ENCODE measurements at places on chromosomes 6 and 20.
A peak's percentile ranks its signal among the peaks of the same experiment; 100 is the strongest.

DNA sequence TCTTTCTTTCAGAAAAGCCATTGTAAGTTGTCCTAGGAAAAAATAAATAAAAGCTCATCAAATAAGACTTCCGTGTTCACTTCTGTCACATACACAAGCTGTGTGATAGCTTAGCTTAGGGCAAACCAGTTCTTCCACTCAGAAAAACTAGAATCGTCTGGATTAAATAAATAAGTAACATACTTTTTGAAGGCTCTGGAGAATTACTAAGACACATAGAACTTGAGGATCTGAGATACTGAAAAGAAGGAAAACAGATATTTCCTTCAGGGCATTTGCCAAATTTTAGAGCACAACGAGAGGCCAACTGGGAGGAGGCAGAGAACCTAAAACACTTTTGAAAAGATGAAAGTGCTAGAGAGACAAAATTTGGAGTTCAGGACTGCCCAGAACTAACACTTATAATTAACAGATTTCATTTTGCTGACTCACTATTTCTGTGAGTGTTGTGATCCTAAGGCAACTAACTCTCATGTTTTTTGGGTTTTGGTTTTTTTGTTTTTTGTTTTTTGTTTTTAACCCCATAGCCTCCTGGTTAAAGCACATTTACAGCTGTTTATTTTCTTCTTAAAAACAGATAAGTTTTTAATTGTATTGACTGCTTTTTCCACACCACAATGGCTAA lies 38.7 kb upstream of the THEMIS start:
- peak; percentile 54 for DNase-seq

GRCh38 chr6:617456-618100 lies 39.3 kb downstream of the HUS1B start:
- DNase-seq, result no peak

GRCh38 chr20:9028419-9028818 lies 40.5 kb upstream of the PLCB4 start:
- DNase-seq, result no peak

- DNase-seq, result peak; percentile 28
Measured at GRCh38 chr20:21182832-21183563, 57.1 kb downstream of the KIZ start.

- no peak for DNase-seq
Measured at GRCh38 chr20:56423886-56424285, 11.8 kb downstream of the CASS4 start.

- no peak for DNase-seq
Measured at GRCh38 chr20:54351371-54352136, 123.8 kb upstream of the DOK5 start.

GRCh38 chr20:62926229-62927127 lies at the start of gene DIDO1:
DIDO1 (minus strand) TSS chr20:62926505.
- peak; percentile 78 for DNase-seq

All from bronchial epithelial cell (primary cell).